Prostate gland (tissue), 2 donors: ENCODE measurements at places on chromosomes 12 and 14. TPM values are rescaled to one million over a fixed set of nuclear protein-coding genes. Genes with fewer than 3 reads are reported as not detected.

OASL gene
- 0.91 TPM for total RNA-seq

TAS2R50 gene
- total RNA-seq, result 2.7 TPM

DNA sequence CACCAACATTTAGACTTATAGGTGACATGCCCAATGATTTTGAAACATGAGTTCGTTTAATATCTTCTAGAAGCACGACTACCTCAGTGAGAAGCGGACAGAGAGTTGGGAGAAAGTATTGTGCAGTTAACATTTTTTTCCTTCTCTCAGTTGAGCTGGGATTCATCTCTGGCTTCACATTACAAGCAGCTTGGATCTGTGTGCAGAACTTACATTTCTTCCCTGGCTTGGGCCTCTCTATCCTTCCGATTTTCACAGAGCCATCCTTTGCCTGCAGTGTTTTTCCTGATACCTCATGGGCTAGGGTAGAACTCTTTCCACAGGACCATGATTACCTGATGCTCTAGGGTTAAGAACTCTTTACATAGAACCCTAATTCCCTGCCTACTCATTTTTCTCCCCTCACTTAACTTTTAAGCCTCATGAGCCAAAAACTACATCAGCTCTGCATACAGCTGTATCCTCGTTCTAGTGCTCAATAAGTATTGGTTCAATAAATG is 86.5 kb downstream of the FLRT2 start:
- no peak for DNase-seq

GRCh38 chr12:123369229-123369628 is 4.6 kb upstream of the SBNO1 start:
- no peak for DNase-seq

RESF1 gene
- total RNA-seq, result 97.7 TPM

KRT80 gene
- total RNA-seq, result 1.9 TPM
